Stimulated activated CD8-positive, alpha-beta memory T cell treated with anti-CD3 and anti-CD28 coated beads, Interleukin-4, amount 100 ng/mL, for 48 hours (primary cell): ENCODE measurements at places on chromosomes 7 and 10.

- no peak for DNase-seq
Observed at GRCh38 chr10:78931321-78932053, 137.3 kb upstream of the ZMIZ1 start.

GRCh38 chr7:82442492-82443035 lies 1.0 kb downstream of the CACNA2D1 start:
- no peak for DNase-seq

DNA sequence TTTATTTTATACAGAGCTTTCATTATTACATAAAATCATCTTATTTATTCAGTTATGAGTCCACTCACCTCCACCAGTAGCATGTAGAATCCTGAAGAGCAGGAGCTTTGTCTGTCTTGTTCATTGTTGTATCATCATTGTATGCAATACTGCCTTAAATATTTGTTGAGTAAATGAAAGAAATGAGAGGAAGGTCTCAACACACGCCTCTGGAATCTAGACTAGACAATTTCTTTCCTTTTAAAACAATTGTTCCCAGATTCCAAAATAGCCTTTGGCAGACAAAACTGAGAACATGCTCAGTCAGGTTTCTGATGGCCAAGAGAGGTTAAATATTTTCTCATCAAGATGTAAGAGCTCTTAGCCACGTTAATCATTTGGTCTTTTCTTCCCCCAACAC lies 173.1 kb upstream of the AGR3 start:
- no peak for DNase-seq

- no peak for DNase-seq
Observed at GRCh38 chr7:117129521-117129955, 176.2 kb downstream of the ST7 start.

DNA sequence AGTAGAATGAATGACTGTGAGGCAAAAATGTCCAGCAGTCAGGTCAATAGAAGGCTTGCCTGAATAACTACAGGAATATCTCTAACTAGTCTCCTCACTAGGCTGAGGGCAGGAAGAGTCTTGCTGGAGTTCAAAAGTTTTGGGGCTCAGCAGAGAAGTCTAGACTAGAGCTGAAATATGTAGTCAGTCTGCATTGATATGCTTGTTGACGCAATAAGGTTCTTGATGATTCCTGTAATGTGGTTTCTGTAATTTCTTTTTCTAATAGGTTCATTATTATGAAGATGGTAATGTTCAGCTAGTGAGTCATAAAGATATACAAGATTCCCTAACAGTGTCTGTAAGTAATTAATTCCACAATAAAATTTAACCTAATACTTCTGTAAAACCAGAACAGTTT lies 41.5 kb upstream of the ST7 start:
- no peak for DNase-seq

DNA sequence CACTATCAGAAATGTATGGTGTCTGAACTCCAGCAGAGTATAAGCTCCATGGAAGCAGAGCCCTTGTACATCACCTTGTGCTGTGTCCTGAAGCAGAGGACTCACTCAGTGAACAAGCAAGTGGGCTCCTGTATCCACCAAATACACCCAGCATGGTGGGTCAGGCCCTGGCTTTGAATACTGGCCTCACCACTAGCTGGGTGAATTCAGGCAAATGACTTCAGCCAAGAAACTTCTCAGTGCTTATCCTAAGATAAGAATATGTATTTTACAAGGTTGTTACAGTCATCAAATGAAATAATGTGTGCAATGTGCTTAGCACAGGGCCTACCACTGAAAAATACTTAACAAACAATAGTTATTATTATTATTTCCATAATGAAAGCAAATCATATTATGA lies 62.6 kb downstream of the CALD1 start:
- no peak for DNase-seq

- no peak for DNase-seq
Observed at GRCh38 chr7:64793106-64793755, 997 bp upstream of the ZNF138 start.

DNA sequence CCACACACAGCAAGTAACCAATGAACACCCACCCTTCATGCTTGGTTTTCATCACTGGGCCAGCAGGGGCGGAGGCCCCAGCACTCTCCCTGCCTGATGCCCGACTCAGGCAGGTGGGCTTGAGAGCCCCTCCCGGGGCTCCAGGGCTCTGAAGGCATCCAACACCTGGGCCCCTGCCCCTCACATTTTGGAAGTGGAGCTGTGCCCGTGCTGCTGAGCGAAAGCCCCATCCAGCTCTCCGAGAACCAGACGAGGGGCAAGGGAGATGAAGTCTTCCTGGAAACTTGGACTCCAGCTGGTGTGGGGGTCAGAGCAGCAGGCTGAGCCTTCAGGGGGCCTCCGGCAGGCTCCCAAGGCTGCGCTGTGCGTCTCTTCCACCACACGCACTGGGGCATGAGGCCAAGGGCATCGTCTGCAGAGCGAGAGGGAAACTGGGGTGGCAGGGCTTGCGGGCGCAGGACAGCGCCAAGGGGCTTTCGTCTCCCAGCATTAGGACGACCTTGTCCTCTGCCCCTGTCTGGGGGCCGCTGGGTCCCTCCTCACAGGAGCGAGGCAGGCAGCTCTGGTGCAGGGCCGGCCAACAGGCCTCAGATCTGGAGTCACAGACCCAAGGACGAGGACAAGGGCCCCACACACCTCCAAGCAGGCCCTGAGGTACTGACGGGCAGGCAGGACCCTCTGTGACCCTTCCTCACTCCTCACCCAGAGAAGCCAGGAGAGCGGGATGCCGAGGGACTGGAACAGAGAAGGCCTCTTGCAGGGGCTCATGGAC lies 108.3 kb upstream of the FAM20C start:
- no peak for DNase-seq

- DNase-seq: no peak
Observed at GRCh38 chr7:5679813-5680473, 101.5 kb downstream of the RNF216 start.

DNA sequence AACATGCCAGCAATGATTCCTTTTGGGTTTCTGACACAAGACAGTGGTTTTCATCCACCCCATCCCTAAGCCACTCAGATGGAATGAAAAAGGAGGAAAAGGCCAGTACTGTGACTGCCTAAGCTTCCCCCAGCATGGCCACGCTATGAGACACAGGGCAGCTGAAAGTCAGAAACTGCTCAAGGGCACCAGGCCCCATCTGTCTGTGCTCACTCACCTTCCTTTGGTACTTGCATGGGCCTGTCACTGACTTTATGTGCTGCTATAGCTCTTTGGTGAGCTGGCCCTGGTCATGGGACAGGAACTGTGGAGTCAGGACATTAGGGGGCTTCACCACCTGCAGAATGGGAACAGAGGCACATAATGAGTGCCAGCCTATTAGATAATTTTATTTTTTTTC lies 21.2 kb upstream of the ACSM6 start:
- no peak for DNase-seq

DNA sequence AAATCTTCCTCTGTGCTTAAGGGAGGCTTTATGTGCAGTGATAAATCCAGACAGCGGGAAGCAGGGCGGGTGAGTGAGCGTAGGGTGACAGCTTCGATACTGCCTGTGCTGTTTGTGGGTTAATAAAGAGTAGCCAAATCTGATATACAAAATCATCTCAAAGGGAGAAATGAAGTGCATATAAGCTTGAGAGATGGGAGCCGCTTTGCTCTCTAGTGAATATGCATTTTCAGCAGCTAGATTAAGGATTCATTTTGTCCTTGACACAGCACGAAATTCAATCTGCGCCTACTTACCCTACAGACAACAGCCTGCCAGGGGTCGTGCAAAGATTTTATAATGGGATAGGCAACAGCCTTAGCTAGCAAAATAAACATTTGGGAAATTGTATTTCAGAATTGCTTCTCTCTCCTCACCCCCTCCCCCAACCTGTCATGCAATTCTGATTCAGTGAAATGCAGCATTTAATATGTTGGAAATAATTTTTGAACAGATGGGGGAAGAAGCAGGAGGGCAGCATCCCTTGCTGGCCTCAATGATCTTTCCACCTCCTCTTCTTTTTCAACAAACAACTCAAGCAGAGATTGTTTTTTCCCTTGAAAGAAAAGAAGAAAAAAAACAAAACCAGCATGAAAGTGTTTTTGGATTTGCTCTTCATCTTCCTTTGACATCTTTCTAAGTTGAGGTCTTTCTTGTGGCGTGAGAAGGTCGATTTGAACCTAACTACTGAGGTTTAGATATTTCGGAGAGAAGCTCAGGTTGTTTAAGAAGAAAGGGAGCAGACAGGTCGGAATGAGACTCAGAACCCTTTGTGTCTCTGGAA lies 117.9 kb downstream of the AOAH start:
- no peak for DNase-seq

GRCh38 chr10:10364902-10365301 lies 652.8 kb upstream of the CELF2 start:
- no peak for DNase-seq

DNA sequence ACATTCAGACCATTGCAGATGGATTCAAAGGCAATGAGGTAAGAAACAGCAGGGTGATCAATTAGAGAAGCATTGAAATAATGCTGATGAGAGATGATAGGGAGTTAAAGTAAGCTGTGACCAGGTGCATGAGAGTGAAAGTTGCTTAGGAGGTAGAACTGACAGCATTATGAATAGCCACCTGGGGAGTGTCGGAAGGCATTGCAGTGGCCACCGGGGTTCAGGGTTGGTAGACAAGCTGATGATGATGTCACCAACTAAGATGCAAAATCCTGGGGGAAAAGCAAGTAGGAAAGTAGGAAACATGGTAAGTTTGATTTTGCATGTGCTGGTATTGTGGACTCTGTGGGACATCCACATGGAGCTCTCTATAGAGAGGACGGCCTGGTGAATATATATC lies 211.9 kb upstream of the ETV1 start:
- DNase-seq: no peak

DNA sequence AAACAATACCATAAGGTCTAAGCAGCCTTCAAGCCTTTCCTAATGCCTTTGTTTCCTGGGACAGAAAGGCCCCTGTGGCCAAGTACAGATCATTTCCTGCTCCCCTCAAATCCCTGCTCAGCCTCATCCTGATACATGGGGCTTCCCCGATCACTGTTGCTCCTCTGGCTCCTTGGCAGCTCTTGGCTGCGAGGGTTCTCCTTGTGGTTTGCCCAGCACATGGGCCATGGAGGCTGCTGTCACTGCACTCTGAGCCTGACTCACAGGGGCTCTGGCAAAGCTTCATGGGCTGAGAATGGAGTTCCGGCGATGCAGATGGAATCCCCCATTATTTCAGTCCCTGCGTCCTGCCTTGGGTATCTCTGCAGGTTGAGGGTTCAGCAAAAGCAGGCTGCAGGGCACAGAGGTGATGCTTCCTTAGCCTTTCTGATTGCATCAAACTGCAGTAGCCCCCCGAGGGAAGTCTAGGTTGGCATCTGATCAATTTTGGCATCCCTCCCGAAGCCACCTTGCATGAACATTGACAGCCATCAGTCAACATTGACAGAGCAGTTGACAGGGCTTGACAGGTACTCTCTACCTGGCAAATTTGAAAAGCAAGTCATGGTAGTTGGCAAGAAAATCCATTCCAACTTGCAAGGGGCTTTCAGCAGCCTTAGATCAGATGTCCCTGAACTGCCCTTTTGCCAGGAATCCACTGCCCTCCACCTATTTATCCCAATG lies 168.6 kb downstream of the GFRA1 start:
- no peak for DNase-seq

DNA sequence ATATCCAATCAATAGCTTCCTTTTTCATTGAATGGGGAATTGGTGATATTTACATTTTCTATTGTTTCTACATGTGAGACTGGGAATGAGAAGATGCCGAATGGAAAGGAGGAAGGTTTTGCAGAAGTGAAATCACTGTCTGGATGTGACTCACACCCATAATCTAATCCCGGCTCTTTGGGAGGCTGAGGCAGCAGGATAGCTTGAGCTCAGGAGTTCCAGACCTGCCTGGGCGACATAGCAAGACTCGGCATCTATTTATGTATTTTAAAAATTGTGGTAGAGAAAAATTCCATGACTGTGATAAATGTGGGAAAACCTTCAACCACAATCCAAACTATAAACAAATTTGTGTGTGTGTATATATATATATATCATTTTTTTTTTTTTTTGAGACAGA lies 10.9 kb upstream of the FIS1 start:
- no peak for DNase-seq

GRCh38 chr10:31578951-31579350 lies 259.9 kb downstream of the ZEB1 start:
- DNase-seq: no peak

GRCh38 chr10:33913194-33913593 lies 578.7 kb upstream of the NRP1 start:
- DNase-seq: no peak

DNA sequence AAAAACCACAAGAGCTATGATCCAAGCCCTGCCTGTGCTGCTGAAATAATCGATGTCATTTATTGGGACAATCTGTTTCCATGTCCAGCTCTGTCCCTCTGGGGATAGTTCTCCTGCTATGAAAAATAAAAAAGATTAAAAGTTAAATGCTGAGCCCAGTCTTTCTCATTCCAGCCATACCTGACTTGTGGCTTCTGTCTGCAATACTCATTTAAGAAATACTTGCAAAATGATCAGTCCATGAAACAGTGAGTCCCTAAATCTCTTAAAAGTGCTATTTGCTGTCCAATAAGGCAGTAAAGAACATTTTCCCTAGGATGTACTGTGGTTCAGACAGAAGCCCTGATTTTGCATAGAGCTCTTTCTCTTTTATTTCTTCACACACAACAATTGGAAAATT lies 91.7 kb downstream of the SLC16A9 start:
- no peak for DNase-seq

DNA sequence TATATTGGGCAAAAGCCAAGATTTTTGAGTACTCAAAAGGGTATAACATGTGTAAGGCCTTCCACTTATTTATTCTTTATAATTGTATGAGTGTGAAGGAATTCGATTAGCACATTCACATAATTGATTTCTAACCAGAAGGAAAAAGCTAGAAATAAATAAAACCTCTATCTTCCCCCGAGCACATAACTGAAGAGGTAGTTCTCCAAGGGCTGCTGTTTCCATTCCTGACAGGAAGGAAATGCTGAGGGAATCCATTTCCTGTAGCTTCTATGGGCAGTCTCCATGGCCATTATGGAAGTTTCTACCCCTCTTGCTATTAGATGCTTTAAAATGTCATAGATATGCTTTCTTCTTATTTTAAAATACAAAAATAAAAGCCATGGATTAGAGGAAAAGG lies 70.5 kb upstream of the ABCB5 start:
- no peak for DNase-seq

GRCh38 chr10:124652701-124653100 lies 91.5 kb downstream of the FAM53B start:
- DNase-seq: no peak

DNA sequence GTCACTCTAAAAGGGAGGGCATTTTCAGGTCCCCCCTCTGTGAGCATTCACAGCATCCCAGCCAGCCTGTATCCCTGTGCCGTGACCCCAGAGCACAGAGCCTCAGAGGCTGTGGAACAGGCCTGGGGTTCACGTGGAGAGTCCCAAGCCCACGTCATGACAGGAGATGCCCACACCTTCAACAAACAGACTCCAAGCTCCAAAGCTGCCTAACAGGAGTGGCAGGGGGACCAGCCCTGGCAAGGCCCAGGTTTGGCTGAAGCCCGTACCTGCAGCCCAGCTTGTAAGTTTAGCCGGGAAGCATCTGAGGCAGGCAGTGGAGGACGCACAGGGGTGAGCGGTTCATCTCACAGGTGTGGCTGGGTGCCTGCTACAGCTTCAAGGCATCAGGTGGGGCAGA lies 33.5 kb downstream of the LHPP start:
- DNase-seq: no peak
